ENCODE measurements at places on chromosomes 6 and 20. TPM values are rescaled to one million over a fixed set of nuclear protein-coding genes. Genes with fewer than 3 reads are reported as not detected.

DNA sequence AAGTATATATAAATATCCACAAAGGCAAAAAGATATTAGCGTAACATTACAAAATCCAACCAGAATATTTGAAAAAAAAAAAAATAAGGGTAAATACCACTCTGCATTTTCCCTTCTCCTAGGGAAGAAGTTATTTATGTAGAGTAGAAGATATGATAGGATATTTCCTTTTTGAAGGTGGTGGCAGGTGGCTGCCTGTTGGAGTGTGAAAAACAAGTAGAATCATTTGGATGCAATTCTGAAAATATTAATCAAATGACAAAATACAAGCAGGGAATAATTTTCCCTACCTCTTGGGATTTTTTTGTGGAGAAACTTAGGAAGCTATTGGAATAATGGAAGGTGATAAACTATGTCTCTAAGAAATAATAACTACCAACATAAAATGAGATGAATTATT, 62.5 kb upstream of the OGFRL1 start:
- no peaks in the 10 kb centered on the region for H3K27me3 ChIP-seq
- no peak overlapping the region for H3K4me3 ChIP-seq
- DNase-seq: no peak
- H3K4me1 ChIP-seq: no peaks in the 10 kb centered on the region
- H3K27ac ChIP-seq: no peak overlapping the region

DNA sequence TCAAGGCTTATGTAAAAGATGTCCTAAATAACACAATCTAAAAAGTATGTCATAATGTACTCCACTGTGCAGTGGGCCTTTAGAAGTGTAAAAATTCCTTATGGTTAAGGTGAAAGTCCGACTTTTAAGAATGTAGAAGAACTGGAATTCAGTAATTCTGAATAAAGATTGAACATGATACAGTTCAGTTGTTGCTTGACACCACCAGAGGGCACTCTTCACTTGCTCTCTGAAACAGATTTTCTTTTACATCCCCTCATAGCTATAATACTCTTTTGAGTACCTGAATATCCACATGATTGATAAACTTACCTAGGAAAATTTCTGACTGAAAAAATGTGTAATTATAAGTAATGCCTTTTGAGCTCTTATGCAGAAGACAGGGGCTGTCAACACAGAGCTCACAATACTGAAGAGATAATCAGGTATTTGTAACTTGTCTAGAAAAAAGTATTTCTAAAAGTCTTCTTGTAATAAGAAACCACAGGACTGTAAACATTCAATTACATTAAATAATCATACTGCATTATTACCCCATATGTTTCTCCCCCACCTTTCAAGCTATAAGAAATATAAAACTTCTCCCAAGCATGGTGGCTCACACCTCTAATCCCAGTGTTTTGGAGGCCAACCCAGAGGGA, 92.1 kb downstream of the POPDC3 start:
- H3K27ac ChIP-seq: no peak overlapping the region
- peak; percentile 24 for DNase-seq
- H3K4me3 ChIP-seq: no peak overlapping the region
- no peaks in the 10 kb centered on the region for H3K27me3 ChIP-seq
- no peaks in the 10 kb centered on the region for H3K36me3 ChIP-seq

GRCh38 chr6:137873273-137873762, 6.3 kb downstream of the TNFAIP3 start:
- H3K27me3 ChIP-seq: no peaks in the 10 kb centered on the region
- peak; percentile 86 for DNase-seq
- peaks cover 27% of the 10 kb centered on the region for H3K4me1 ChIP-seq

Gene DCDC2
- 3.2 TPM for total RNA-seq

- no peaks in the 10 kb centered on the region for H3K4me1 ChIP-seq
- no peaks in the 10 kb centered on the region for H3K36me3 ChIP-seq
- no peak for DNase-seq
Measured at GRCh38 chr6:117157448-117157847, 107.9 kb upstream of the VGLL2 start.

- peaks cover 30% of the 10 kb centered on the region for H3K4me1 ChIP-seq
- peak; percentile 64 for DNase-seq
Measured at GRCh38 chr6:159988983-159989454, 20.1 kb downstream of the IGF2R start.

Gene OR14J1
- total RNA-seq: not detected

DNA sequence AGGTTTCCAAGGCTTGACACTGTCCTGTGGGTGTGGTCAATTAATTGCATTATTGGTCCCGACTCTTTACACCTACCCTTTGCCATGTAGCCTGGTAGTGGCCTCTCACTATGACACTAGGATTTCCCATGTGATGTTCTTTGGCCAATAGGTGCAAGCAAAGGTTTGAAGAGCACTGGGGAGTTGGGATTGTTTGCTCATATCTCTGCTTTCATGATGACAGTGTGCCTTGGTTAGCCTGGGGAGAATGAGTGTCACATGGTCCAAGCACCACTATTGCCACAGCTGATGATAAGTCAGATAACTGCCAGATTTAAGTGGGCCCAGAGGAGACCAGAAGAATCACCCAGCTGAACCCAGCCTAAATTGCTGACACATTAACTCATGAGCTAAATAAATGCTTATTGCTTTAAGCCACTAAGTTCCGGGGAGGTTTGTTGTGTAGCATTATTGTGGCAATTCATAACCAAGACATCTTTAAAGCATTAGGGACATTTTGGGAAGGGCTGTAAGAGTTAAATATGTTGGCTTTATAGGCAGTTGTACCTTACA, 17.2 kb upstream of the SCP2D1 start:
- H3K4me3 ChIP-seq: no peak overlapping the region
- H3K4me1 ChIP-seq: no peaks in the 10 kb centered on the region
- DNase-seq: no peak
- no peak overlapping the region for H3K27ac ChIP-seq

DNA sequence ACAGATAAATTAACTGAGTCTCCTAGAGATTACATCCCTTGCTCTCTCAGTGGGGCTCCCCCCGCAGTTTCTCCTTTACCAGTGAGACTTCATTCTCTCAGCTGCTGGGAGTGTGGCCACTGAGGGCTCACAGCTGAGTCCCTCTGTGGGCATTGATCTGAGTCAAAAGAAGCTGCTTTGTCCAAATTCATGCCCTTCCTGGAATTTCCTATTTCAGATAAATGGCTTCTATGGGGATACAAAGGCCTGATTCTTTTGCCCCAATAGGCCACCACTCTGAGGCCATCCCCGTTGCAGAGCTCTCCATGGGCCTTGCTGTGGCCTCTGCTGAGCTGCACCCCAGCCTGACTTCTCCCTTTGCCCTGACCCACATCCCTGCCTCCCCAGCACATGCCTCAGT, 10.0 kb downstream of the CST5 start:
- H3K27me3 ChIP-seq: no peaks in the 10 kb centered on the region
- H3K27ac ChIP-seq: no peak overlapping the region
- no peaks in the 10 kb centered on the region for H3K36me3 ChIP-seq
- no peaks in the 10 kb centered on the region for H3K4me1 ChIP-seq
- no peak overlapping the region for H3K4me3 ChIP-seq

Gene ARID1B
- 75.4 TPM for total RNA-seq

Measured in astrocyte (in vitro differentiated cells and primary cell).